ENCODE measurements at places on chromosomes 2 and 18.

- DNase-seq: no peak
These were observed 9.8 kb downstream of the MALL start for GRCh38 chr2:110105608-110106467.

- no peak for DNase-seq
These were observed 47.9 kb upstream of the RAB27B start for GRCh38 chr18:54780285-54780861.

DNA sequence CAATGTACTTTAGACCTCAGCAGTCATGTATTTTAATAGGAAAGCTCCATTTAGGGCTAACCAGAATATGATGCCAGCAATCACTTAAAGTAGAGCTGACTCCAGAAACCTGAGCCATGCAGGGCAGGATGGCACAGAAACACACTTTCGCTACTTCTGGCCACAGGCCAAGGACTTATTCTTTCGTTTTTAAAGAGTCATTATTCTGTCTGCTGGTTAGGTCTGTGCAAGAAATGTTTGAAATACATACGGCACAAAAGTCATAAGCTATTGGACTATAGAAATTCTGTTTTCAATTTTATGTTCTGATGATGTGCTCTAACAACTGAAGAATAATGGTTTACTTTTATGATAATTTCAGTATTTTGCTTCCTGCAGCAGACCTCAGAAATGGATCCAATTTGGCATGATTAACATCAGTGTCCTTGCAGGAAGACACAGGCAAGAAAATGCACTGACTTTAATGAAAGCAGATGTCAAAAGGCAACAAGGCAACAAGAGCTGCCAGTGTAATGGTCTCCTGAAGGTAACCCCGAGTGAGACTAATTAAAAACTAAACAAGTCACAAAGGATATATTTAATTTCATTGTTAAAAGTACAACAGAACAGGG lies 114.4 kb upstream of the CHRNA1 start:
- DNase-seq: no peak

- no peak for DNase-seq
These were observed 1.3 kb upstream of the BAZ2B start for GRCh38 chr2:159617646-159618045.

GRCh38 chr2:951224-952006 lies 766 bp downstream of the SNTG2 start:
- DNase-seq: no peak

- no peak for DNase-seq
These were observed 84.0 kb upstream of the DSEL start for GRCh38 chr18:67600181-67601180.

GRCh38 chr2:204897561-204897960 lies 352.3 kb downstream of the PARD3B start:
- no peak for DNase-seq

GRCh38 chr2:219537657-219538488 lies 5.7 kb downstream of the CHPF start:
- DNase-seq: no peak

DNA sequence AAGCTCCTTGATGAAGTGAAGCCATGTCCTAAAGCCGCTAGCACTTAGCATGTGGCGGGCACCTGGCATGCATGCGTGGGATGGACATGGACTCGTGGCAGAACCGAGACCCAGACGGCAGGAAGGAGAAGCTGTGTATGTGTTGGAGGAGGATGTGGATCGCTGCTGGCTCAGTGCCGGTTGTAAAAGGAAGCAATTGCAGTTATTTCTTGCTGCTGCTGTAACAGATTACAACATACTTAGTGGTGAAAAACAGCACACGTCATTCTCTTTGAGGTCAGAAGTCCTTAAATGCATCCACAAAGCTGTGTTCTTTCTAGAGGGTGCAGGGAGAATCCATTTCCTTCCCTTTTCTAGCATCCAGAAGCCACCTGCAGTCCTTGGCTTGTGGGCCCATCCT lies 74.6 kb downstream of the AGAP1 start:
- no peak for DNase-seq

GRCh38 chr2:112031473-112032223 lies 23.4 kb upstream of the TMEM87B start:
- DNase-seq: no peak

- no peak for DNase-seq
These were observed 66.7 kb downstream of the TNS1 start for GRCh38 chr2:217935901-217936684.

DNA sequence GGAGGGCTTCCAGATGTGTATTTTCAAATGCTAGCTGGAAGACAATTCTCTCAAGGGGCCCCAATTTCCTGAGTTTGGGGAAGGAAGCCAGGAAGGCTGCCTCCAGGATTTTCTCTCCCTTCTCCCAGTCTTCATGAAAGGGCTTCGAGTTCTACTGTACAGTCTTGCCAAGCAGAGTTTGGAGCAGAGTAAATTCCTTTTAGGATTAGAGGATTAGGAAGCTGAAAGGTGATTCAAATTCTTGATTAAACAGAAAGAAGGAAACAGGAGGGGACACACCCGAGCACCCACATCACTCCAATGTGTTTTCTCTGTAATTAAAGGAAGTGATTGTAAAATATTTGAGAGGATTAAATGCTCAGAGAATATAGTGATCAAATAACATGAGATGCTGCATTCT lies 217.8 kb downstream of the SETBP1 start:
- DNase-seq: no peak

GRCh38 chr2:218816561-218817011 lies 15.0 kb downstream of the PRKAG3 start:
- no peak for DNase-seq

DNA sequence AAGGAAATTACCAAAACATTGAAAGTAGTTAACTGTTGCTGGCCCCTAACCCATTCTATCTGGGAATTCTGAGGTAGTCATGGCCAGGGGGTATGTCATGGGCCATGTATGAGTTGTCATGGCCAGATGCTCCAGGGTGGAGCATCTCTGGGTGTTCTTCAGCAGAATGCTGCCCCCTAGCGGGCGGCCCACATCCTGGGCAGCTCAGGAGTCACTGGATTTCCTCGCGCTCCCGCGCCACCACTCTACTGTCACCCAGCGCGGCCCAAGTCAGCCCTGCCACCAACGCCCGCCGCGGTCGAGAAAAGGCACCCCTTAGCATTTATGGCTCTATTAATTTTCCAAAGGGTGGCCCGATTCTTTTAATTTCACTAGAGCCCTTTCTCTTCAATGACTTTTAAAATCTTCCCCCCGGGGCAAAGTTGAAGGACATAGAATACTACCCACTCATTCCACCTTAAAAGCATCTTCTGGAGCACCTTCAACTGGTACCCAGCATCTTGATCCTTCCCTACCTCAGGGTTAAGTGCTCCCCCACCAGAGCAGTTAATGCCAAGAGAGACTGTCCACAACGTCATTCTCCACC lies 41.6 kb downstream of the PKDCC start:
- peak; percentile 71 for DNase-seq

GRCh38 chr18:77023102-77023782 lies 109.3 kb downstream of the MBP start:
- DNase-seq: no peak

GRCh38 chr18:45538444-45538843 lies 76.8 kb upstream of the SLC14A2 start:
- DNase-seq: no peak

GRCh38 chr2:173205375-173205774 lies 129.7 kb downstream of the MAP3K20 start:
- no peak for DNase-seq

GRCh38 chr2:239106966-239107365 lies 259.1 kb downstream of the TWIST2 start:
- DNase-seq: no peak

DNA sequence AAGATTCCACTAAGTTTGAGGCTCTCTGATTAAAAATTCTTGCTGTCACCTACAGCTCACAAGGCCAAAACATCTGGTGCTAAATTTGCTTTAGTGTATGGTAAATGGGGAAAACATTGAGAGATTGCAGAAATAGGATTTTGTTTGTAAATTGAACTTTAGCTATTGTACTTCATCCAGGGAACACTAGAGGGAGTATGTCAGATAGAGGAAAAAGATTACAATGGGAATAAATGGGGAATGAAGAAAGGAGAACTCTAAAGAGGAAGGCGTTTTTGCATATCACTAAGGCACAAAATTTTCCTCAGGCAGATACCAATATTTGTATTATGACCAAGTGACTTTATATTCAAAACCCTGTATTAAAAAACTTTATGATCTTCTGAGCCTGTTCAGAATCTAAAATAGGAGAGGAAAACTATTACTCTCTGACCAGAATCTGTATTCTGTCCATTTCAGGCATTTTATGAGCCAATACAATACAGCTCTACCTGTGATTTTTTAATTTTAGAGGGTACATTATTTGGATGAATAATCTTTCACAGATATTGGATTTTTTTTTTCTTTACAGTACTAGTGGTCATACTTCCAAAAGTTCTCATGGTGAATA lies 52.3 kb upstream of the ITGB6 start:
- DNase-seq: peak; percentile 25

GRCh38 chr2:234414596-234414995 lies 82.3 kb downstream of the ARL4C start:
- no peak for DNase-seq

DNA sequence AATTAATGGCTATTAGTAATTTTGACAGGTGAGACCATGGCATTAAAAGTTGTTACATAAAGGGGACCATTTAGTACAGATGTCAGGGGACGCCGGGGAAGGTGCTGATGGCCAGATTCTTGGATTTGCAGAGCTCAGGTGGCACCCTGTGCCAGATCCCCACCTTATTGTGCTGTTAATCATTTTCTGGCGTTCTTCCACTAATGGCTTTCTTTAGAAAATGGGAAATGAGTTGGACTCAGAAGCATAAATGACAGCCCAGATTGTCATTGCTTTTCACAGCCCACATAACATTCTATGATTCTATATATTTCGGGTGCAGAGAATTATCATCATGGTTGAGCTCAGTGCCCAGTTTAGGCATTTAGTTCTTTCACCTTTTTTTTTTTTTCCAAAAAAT lies 257.2 kb upstream of the TCF4 start:
- no peak for DNase-seq

GRCh38 chr2:166487171-166487570 lies 6.9 kb downstream of the SCN7A start:
- no peak for DNase-seq

DNA sequence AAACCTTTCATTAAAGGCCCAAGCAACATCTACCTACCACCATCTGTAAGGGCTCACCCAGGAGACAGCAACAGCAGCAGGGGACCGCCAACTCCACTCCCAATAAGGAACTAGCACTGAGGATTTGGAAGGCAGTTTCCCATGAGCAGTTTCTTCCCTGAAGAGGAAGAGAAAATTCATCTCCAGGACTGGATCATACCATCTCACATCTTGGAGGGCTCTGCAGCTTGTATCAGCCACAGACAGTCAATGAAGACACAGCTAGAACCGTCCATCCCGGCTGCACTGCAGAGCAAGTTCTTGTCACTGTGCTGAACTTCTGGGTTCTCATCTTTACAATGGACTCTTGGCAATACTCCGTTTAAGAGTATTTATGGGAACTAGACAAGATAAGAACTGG lies 2.8 kb upstream of the GYPC start:
- DNase-seq: no peak

- DNase-seq: no peak
These were observed 122.6 kb downstream of the METTL4 start for GRCh38 chr18:2448565-2449151.

GRCh38 chr2:231643495-231643888 lies 50.8 kb downstream of the TEX44 start:
- DNase-seq: no peak

- DNase-seq: no peak
These were observed 11.7 kb upstream of the CNGA3 start for GRCh38 chr2:98334439-98335078.

GRCh38 chr2:217443601-217444000 lies 559.2 kb downstream of the TNS1 start:
- no peak for DNase-seq

GRCh38 chr2:76861708-76862107 lies 660.5 kb downstream of the LRRTM4 start:
- no peak for DNase-seq

DNA sequence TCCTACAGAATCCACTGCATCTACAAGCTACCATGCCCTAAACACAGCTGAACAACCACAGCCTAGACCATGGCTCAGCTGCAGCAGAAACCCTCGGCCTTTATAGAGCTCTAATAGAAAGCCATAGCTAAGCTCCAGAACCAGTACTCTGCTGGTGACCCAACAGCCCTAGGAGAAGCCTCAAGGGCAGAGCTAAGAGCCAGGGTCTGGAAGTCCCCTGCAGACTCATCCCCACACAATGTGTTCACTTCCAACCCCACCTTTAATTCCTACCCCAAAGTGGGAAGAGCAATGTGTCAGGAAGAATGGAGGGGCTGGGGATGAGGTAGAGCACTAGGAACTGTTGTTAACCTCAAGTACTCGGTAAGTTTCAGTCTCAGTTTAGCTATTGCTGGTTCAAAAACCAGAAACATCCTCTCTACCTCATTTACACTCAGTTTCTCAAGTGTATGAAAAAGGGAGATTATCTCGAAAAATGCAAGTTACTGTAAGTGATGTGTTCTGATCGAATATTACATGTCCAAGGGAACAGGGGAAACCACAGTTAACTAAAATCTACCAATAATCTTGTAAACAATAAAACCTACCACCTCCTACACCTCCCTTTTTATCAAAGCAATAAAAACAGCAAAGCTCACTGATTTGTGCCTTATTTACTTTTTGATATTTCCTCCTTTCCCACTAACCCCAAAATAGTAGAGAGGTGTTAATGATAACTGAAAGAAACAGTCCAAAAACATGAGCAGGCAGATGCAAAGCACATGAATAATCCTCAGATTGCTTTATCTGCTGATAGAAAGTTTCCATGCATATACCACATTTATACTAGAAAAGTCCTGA lies 36.2 kb downstream of the THADA start:
- DNase-seq: peak; percentile 80

DNA sequence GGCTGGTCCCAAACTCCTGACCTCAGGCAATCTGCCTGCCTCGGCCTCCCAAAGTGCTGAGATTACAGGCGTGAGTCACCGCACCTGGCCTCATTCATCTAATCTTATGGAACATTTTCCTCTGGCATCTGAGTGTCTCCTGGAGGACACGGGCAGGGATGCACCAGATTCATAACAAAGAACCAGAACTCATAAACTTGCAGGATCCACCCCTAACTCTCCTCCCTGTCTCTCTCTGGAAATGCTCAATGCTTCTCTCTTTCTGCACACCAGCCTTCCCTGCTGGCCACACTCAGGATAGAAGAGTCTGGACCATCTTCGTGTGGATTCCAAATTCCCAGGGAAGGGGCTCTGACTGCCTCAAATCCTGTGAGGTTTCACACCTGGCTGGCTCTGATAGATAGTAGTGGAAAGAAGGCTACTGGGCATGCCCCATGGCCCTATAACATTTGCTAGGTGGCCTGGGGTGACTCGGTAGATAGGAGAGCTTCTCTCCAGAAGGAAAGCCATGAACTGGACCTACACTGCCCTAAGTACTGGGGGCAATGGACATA lies 483.2 kb upstream of the GYPC start:
- no peak for DNase-seq

- no peak for DNase-seq
These were observed 188.6 kb downstream of the LRP1B start for GRCh38 chr2:141942006-141942789.

- no peak for DNase-seq
These were observed 76.2 kb downstream of the PSMG2 start for GRCh38 chr18:12779043-12779442.

Measured in activated CD4-positive, alpha-beta T cell treated with anti-CD3 and anti-CD28 coated beads, Interleukin-2, Interleukin-6, amounts not matched to agents 100 ng/mL and 50 ng/mL, durations not matched to agents 16 hours and 8 hours (primary cell).